H4 (cell line): ENCODE measurements at places on chromosomes 4 and X. TPM values are rescaled to one million over a fixed set of nuclear protein-coding genes. Genes with fewer than 3 reads are reported as not detected.

- no peak for DNase-seq
Observed at GRCh38 chrX:11540532-11541377, 125.0 kb downstream of the ARHGAP6 start.

Gene AMTN
- total RNA-seq: 142 and 146 TPM in 2 replicates

DNA sequence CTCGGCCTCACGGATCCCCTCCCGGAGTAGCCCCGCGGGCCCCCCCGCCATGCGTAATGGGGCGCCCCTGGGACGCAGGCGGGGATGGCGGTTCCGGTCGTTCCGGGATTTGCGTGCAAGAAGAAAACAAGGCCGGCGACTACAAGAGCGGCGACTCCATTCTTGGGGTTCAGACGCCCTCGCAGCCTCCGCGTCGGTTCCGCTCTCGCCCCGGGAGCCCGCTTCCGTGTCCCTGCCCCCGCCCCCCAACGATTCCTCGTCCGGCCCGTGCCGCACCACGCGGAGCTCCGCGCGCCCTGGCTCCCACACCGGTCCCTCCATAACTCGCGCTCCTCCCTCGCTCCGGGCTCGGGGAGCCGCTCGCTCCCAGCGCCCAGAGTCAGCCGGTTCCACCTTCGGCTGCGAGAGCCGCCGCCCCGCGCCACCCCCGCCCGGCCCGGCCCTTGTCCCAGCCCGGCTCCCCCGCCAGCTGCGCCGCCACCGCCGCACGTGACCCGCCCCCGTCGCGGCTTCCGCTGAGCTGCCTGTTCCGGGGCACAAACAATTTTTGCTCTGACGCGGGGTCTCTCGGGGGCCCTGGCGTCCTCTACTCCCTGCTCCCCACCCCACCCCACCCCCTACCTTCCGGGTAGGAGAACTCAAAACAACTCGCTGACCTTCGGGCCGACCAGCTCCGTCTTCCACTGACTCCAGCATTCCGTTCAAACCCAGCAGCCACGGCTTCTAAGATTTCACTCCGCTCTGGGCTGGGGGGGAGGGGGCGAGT is 78.8 kb upstream of the BCOR start:
- DNase-seq: no peak

GRCh38 chr4:151267822-151268535 is 9.0 kb upstream of the PRSS48 start:
- no peak for DNase-seq

- DNase-seq: peak; percentile 9
Observed at GRCh38 chr4:110245577-110245976, 47.2 kb upstream of the ELOVL6 start.

GRCh38 chr4:40584517-40585141 is 45.0 kb downstream of the RBM47 start:
- DNase-seq: no peak

- peak; percentile 61 for DNase-seq
Observed at GRCh38 chr4:59571805-59572430, 1628.2 kb upstream of the ADGRL3 start.

Gene GLRB
- total RNA-seq: 2.0 and 4.2 TPM in 2 replicates

Gene LEF1
- 33.0 and 37.2 TPM in 2 replicates for total RNA-seq

GRCh38 chr4:108502356-108502755 is 118.0 kb upstream of the RPL34 start:
- peak; percentile 18 for DNase-seq

Gene DLG3
- 2.8 and 6.5 TPM in 2 replicates for total RNA-seq

DNA sequence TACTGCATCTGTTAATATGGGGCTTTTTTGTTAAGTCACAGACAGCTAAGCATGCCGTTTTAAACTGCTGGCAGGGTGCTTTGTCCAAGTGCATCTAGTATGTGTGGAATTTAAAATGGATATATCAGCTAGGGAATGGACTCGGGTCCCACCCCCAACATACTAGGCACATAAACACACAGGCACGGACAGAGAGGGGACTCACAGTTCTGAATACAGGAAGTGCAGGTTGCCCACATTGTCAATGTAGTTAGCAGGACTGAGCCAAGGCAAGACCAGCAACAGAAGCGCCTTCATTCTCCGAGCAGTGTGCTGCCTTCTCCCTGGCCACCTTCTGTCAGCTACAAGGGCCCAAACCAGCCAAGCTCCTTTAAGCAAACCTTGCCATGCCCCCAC is 33.6 kb downstream of the LNX1 start:
- no peak for DNase-seq

DNA sequence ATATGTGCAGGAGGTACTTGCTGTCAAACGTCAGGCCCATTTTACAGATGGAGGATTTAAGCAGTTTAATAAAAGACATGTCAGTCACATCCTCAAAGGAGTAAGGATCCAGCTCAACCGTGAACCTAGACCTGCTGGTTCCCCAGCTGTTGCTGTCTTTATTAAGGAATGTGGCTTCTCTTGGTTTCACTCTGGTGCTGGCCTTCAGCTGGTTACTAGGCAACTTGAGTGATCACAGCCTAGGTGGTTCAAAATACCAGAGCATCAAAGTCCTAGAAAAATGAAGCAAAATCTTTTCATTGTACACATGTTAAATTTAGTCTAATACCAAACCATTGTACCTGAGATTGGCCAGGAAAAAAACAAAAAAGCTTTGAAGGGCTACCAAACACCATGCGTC is 32.7 kb upstream of the GLRA2 start:
- no peak for DNase-seq

DNA sequence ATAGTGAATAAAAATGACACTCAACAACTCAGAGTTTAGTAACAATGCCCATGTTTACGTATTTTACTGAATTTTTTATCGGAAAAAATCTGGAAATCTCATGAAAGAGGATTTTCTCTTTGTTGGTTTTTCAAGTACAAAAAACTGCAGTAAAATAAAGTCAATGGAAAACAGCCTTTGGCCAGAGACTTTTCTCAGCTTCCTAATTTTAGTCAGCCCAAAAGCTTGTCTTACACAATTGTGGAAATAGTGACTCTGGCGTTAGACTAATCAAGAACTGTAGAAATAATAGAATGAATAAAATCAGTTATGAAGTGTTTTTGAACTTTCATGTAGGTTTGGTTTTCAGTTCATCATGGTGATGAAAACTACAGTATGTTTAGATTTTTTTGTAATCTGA is 234.7 kb downstream of the DKK2 start:
- DNase-seq: no peak

Gene RGS12
- 13.6 and 16.6 TPM in 2 replicates for total RNA-seq

GRCh38 chr4:121706595-121707021 is 9.8 kb upstream of the ANXA5 start:
- peak; percentile 76 for DNase-seq

GRCh38 chr4:149173241-149174013 is 642.2 kb downstream of the IQCM start:
- no peak for DNase-seq
